ENCODE measurements at places on chromosomes 6 and 20. TPM values are rescaled to one million over a fixed set of nuclear protein-coding genes. Genes with fewer than 3 reads are reported as not detected.

- DNase-seq = no peak
These were observed 1424.6 kb upstream of the ADGRB3 start for GRCh38 chr6:67210450-67210849.

DNA sequence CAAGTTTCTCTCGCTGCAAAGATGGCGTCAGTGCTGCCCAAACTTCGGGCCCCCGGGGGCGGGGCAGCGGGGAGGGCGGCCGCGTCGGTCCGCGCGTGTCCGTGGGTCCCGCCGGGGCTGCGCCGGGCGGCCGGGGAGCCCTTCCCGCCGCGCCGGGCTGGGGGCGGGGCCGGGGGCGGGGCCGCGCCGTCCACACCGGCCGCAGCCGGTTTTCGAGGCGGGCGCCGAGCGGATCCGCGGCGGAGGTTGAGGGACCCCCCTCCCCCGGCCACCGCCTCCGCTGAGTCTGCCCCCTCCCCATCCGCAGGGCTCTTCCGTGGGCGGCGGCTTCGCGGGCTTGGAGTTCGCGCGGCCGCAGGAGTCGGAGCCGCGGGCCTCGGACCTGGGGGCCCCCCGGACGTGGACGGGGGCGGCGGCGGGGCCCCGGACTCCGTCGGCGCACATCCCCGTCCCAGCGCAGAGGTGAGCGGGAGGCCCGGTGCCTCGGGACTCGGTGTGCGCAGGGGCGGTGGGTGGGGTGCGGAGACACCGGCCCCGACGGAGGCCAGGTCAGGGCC lies 572 bp downstream of the SLC2A4RG start:
- peak; percentile 45 for DNase-seq

The SPDEF gene
- total RNA-seq = 0.20 TPM

- DNase-seq = peak; percentile 9
These were observed 6.1 kb upstream of the RWDD1 start for GRCh38 chr6:116564921-116565872.

GRCh38 chr6:147637620-147638195 lies 129.2 kb downstream of the SAMD5 start:
- DNase-seq = no peak

GRCh38 chr6:28212510-28213212 lies 12.4 kb upstream of the ZSCAN9 start:
- peak; percentile 72 for DNase-seq

DNA sequence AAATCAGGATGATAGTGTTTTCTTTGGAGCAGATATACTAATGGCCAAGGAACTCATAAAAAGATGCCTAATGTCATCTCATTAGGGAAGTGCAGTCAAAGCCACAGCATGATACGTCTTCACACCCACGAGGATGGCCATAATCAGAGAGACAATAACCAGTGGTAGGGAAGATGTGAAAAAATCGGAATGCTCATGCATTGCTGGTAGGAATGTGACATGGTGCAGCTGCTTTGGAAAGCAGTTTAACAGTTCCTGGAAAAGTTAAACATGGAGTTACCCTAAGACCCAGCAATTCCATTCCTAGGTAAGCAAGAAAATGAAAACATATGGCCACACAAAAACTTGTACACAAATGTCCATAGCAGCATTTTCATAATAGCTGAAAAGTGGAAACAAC lies 29.9 kb downstream of the BCAS1 start:
- no peak for DNase-seq

- no peak for DNase-seq
These were observed 62.8 kb downstream of the TBXT start for GRCh38 chr6:166104872-166105271.

- no peak for DNase-seq
These were observed 60.6 kb downstream of the GPX5 start for GRCh38 chr6:28586324-28586723.

The PPIL6 gene
- 1.1 TPM for total RNA-seq

The FAM83C gene
- not detected for total RNA-seq

DNA sequence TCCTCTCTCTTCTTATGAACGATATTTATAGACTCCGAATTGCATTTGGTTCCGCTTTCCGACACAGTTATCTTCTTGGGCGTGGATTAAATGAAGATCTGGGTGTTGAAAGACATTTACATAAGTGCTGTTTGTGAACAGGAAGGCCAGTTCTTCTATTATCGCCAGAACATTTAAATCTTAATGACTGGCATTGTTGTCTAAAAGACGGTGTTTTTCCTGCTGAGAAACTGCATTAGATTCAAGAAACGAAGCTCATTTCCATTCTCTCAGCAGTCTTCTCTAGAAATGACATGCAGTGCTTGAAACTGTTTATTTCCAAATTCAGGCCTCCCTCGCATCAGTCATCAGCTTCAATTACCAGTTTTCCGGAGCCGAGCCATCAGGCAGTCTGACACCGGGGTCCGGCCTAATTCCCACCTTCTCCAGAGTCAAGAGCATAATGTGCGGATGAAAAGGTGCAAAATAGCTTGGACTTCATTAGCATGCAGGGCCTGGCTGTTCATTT lies 16.0 kb downstream of the LINC00237 start:
- DNase-seq = no peak

The DUSP15 gene
- not detected for total RNA-seq

GRCh38 chr6:16659466-16660156 lies 101.6 kb downstream of the ATXN1 start:
- no peak for DNase-seq

All from RPMI7951 (cell line).